Spinal cord (tissue), 10 donors: ENCODE measurements at places on chromosomes 7 and 10. TPM values are rescaled to one million over a fixed set of nuclear protein-coding genes. Genes with fewer than 3 reads are reported as not detected.

FLNC gene
- 77.8 TPM for total RNA-seq

CYP2C19 gene
- total RNA-seq, result 0.22 TPM

TRA2A gene
- 66.7 TPM for total RNA-seq

OPN4 gene
- not detected for total RNA-seq

CPXM2 gene
- 29.3 TPM for total RNA-seq

TBX20 gene
- total RNA-seq, result not detected

OR2A42 gene
- total RNA-seq, result 0.06 TPM

ABCA13 gene
- 5.8 TPM for total RNA-seq

VWA2 gene
- total RNA-seq, result 4.1 TPM

LHFPL3 gene
- total RNA-seq, result 75.7 TPM

ASB10 gene
- total RNA-seq, result not detected

ZNF37A gene
- total RNA-seq, result 30.4 TPM

ZNF316 gene
- total RNA-seq, result 9.9 TPM

TAS2R3 gene
- 5.7 TPM for total RNA-seq

DRGX gene
- total RNA-seq, result 18.3 TPM

TMEM176B gene
- total RNA-seq, result 28.4 TPM

PPP1R3C gene
- total RNA-seq, result 46.8 TPM

HTRA1 gene
- 166 TPM for total RNA-seq

CLDN4 gene
- 0.20 TPM for total RNA-seq

ANKRD2 gene
- total RNA-seq, result 0.89 TPM
